ENCODE measurements at places on chromosomes 11 and 22. TPM values are rescaled to one million over a fixed set of nuclear protein-coding genes. Genes with fewer than 3 reads are reported as not detected.

Gene MIOX
- not detected for total RNA-seq

DNA sequence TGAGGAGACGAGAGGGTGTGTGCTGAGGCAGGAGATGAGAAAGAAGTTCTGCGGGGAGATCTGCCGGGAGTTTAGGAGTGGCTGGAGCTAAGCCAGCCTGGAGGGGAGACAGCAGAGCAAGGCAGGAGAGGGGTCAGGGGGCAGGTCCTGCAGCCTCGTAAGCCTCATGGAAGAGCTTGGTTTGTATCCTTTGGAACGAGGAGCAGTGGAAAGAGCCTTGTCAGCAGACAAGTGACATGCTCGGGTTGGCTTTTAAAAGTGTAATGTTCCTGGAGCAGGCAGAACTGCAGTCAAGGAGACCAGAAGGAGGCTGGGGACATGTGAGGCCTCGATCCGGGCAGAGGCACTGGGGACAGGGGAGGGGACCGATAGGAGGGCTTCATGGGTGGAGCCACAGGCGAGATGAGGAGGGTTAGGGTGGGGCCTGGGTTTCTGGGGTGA is 21.4 kb upstream of the TUB start:
- DNase-seq = no peak

Gene TMEM41B
- total RNA-seq = 47.7 TPM

Gene KCNA4
- total RNA-seq = not detected

DNA sequence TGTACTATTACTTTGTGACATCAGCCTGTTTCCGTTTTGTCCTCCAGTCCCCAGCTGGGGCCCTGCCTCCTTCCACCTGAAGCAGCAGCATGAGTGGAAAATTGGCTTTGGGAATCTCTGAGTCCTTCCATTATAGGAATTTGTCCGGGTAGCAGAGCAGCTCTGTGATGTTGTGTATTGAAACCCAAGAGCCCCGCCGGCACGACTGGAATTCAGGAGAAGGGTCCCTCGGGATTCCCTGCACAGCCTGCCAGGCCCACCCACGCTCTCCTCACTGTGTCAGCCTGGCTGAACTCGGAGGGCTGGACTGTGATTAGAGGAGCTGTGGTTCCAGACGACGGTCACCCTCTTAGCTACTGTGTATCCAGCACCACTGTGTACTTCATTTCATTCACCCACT is 18.8 kb upstream of the TSPAN18 start:
- DNase-seq = no peak

Gene TIGD3
- total RNA-seq = not detected

Gene LGR4
- total RNA-seq = 59.2 TPM

DNA sequence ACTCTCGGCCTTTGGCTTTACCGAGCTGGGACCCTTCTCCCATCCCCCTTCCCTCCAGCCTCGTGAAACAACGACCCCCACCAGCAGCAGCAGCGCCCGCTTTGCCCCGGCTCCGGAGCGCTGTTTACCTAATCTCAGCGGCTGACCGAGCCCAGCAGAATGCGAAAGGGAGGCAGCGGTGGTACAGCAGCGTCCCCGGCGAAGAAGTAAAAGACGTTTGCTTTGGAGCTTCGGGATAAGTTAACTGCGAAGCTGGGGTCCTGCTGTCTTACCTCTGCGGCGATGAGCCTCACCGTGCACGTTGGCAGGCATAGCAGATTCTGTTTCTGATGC is 2.0 kb upstream of the LARGE1 start:
- peak; percentile 73 for DNase-seq

GRCh38 chr11:34783816-34784317 is 132.3 kb downstream of the APIP start:
- DNase-seq = no peak

DNA sequence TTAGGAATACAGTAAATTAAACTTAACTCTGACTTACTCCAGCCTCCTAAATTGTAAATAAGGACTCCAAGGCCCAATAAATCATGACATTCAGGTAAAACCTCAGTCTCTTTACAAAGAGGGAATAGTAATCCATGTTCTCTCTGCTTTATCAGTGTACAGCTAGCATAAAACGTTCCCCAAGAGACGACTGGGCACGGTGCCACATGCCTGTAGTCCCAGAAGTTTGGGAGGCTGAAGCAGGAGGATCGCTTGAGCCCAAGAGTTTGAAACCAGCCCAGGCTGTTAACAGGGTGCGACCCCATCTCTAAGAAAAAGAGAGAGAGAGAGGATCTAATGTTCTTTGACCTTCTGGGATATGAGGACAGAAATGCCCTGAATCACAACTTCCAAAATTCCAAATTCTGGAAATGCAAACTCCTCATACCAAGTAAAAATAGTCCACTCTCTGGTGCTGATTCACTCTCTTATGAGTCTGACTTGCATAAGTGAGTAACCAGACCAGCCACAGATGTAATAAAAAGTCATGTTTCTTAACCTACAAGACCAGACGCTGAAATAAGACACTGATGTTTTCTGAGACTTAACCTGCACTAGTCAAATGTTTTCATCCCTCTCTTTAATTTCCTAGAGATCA is 25.5 kb downstream of the NNMT start:
- peak; percentile 94 for DNase-seq

- DNase-seq = peak; percentile 65
Observed at GRCh38 chr11:125892071-125892470, 4.6 kb downstream of the HYLS1 start.

- DNase-seq = peak; percentile 19
Observed at GRCh38 chr22:28183078-28183860, 264.2 kb upstream of the PITPNB start.

Gene DUSP8
- 0.11 TPM for total RNA-seq

DNA sequence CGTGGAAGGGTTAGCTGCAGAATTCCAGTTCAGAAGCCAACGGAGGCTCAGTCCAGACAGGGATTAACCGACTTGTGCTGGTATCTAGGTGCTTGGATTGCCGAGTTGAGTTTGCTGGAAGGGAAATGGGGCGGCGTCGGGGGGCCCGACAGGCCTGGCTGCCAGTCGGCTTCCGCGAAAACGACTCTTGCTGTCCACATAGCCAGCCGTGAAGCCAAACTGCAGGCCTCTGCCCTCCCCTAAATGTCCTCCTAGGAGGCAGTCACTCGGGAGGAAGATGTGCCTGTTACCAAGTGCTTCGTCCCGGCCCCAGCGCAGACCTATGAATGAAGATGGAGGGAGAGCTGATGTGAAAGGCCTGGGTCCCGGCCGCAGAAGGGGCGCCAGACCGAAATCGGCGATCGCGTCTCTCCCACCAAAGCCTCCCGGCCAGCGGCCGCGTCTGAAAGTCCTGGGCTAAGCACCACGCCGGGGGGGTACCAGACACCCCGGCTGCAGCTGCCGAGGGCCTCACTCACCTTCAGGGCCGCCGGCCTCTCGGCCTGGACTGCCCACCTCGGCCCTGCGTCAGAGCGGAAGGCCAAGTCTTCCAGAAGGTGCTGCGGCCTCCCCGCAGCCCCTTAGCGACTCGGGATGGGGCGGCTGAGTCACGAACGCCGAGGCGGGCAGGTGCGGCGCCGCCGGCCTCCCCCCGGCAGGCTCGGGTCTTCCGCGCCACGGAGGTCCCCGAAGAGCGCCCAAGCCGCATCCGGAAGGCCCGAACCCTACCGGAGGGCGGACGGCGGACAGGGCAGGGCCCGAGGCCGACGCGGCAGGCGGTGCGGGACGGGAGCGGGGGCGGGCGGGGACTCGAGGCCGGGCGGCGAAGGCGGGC is 7.5 kb downstream of the DPAGT1 start:
- peak; percentile 68 for DNase-seq

Gene CDCA5
- total RNA-seq = 17.5 TPM

Gene GDPD4
- total RNA-seq = not detected

DNA sequence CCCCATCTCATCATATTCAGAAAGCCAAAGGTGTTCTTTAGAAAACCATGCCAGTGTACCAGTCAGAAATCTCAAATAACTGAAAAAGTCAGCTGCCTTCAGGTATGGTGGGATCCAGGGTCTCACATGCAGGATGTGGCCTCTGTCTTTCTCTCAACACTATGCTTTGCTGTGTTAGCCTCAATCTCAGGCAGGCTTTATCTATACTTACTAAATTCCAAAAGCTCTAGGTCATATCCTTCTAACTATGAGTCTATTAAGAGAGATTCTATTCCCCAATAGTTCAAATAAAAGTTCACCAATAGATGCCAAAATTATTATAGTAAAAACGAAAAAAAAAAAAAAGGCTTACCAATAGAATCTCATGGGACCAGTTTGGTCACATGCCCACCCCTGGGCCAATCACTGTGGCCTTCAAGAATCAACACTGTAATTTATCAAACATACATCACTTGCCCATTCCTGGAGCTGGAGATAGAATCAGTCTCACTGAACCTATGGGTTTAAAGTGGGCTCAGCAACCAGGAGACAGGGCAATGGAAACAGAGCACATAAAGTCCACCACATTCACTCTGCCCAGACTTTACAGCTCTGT is 38.0 kb upstream of the APLNR start:
- DNase-seq = peak; percentile 45

GRCh38 chr22:40517631-40518030 is 118.9 kb downstream of the MRTFA start:
- DNase-seq = no peak

Gene ASPHD2
- total RNA-seq = 1.4 TPM

DNA sequence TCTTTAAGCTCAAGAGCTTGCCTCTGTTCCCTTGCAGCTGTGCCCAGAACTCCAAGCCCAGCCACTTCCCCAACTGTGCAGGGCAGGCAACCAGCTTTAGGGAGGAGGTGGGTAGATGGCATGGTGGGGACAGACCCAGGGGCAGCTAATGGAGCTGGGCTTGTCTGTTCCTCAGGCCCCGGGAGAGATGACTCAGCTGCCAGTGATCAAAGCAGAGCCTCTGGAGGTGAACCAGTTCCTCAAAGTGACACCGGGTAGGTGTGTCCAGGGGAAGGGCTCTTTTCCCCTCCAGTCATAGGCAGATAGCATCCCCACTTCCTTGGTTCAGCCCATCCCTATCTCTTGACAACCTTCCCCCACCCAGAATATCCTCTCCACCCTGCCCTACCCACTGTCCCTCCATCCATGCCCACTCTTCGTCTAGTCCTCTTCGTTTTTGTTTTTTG is 32.4 kb downstream of the CREB3L1 start:
- peak; percentile 38 for DNase-seq

GRCh38 chr11:13205486-13205885 is 72.1 kb upstream of the BMAL1 start:
- DNase-seq = no peak

GRCh38 chr11:69638941-69639681 is 1.8 kb upstream of the CCND1 start:
- DNase-seq = peak; percentile 99

GRCh38 chr11:112637076-112637475 is 324.1 kb upstream of the NCAM1 start:
- no peak for DNase-seq

DNA sequence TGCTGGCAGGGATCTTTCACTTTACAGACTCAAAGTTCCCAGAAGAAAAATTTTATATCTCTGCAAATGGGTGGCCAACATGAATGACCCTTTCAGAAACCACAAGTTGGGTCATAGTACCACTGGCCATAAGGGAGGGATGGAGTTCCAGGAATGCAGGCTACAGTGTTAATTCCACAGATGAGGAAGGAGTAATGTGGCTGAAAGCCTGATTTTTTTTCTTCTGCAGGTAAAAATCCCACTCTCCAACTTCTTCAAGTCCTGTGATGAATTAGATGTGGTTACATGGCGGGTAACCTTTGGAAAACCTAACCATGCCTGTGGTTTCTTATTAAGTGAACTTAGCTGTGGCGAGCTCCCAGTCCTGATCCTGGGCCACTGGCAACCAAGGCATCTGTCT is 103.2 kb downstream of the SLC1A2 start:
- no peak for DNase-seq

Gene SOX6
- not detected for total RNA-seq

- DNase-seq = peak; percentile 75
Observed at GRCh38 chr11:46386674-46387073, 4.9 kb downstream of the CHRM4 start.

GRCh38 chr11:13229711-13230318 is 47.8 kb upstream of the BMAL1 start:
- DNase-seq = peak; percentile 34

Gene PEX26
- total RNA-seq = 32.2 TPM

Gene APBB1
- 46.2 TPM for total RNA-seq

Gene TMPRSS5
- not detected for total RNA-seq

Gene MYOD1
- not detected for total RNA-seq

DNA sequence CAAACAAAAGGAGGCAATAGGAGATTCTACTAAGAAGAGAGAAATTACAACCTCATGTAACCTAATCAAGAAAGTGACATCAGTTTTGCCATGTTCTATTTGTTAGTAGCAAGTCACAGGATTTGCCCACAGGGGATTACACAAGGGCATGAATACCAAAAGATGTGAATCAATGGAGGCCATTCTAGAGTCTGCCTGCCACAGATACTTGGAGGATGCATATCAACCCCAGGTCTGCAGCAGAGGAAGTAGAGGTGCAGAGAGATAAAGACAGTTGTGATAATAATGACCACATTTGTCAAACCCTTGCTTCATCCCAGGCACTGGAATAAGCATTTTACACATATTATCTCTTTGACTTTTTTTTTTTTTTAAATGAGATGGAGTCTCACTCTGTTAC is 2.4 kb upstream of the ASCC2 start:
- DNase-seq = peak; percentile 66

Gene SPDYC
- total RNA-seq = not detected

Gene LRFN4
- total RNA-seq = 42.2 TPM

DNA sequence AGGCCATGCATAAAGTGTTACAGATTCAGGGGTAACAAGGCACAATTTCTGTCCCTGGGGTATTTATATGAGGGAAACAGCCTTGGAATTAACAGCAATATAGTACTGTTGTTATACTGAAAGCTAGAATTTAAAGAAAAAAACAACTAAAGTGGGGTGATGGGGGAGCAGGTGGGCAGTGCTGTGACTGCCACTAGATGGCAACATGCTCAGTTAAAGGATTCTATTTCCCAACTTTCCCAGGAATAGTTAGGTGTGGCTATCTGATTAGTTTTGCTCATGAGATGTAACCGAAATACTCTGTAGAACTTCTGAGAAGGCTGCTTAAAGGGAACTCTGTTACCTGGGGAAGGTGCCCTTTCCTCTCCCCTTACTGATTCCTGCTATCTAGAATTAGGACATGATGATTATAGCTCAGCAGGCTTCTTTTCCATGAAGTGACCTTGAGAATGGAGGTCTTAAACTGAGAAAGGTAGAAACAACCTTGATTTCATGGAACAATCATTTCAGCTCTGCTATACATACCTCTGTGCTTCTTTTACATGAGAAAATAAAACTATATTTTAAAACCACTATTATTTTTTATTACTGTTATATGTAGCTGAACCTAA is 102.6 kb downstream of the RELT start:
- DNase-seq = peak; percentile 71

DNA sequence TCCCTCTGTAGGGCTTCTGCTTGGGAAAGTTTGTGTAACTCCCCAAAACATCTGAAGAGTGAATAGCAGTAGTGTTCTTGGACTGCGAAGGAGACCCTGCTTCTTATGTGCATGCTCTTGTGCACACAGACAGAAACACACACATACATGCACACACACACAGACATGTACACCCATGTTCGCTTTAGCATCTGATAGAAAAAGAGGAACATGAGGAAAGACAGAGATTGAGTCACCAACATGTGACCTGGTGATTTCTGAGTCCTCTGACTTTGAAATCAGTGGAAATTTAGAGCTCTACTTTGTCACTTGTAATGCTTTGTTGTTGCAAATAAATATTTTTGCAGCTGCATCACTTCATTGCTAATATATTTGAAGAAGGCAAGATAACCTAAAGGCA is 23.8 kb downstream of the CD44 start:
- peak; percentile 78 for DNase-seq

GRCh38 chr22:50403701-50404101 is 60.6 kb downstream of the PPP6R2 start:
- DNase-seq = no peak

GRCh38 chr11:66841861-66842260 is 1.4 kb upstream of the RCE1 start:
- no peak for DNase-seq

GRCh38 chr11:19290356-19290755 is 49.6 kb upstream of the E2F8 start:
- peak; percentile 62 for DNase-seq
